ENCODE measurements at places on chromosomes 5 and 9.

DNA sequence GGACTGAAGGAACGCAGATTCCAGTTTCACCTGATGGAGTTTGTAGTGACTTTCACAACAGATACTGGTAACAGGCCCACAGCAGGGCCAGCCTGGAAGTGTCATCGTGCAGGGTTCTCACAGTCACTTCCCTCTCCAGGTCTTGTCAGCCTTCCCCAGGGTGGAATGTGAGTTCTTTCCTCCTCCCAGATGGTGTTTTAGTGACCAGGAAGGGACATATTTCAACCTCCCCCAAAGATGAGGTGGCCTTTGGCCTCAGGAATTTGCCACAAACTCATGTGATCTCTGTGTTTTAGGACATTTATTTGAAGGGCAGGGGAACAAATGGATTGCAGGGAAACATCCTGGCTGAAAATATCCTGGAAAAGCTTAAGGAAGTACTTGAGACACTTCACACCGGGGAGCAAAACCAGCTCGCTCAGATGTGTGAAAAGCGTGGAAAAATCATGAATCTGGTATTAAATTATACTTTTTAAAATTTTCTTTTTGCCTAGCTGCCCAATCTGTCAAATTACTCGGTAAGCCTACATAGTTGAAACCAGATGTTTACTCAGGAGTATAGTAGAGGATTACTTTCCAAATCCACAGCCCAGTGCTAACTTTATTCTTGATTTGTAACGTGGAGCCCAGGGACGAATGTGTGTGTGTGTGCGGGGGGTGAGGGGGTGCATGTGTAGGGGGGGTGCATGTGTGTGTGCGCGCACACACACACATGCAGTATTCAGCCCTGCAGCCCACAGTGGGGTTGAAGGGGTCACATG is 66.8 kb downstream of the PTPDC1 start:
- no peak for DNase-seq

- no peak for DNase-seq
Measured at GRCh38 chr5:40829748-40830533, 5.1 kb downstream of the RPL37 start.

DNA sequence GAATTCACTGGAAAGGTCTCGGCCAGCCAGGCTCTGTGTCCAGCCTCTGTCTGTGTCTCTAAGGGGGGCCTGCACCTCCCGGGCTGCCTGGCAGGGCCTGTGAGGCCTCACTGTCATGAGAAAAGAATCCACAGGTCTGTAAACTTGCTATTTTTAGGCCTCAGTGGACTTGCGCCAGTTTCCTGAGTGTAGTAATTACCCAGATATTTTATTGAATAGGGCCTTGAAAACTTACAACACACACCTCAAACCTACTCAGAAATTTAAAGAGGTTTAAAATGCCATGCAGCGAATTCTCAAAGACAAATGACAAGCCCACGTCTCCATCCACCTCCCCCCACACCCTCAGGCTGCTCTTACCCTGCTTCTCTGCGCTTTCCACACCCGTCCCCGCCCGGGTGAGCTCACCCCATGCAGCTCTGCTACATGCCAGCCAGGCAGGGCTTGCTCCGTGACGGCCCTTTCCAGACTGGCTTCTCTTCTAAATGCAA is 8.8 kb upstream of the TENT4A start:
- DNase-seq: no peak

GRCh38 chr9:1871626-1872419 is 143.3 kb upstream of the SMARCA2 start:
- DNase-seq: no peak

GRCh38 chr9:116298878-116299391 is 145.3 kb downstream of the PAPPA start:
- DNase-seq: no peak

DNA sequence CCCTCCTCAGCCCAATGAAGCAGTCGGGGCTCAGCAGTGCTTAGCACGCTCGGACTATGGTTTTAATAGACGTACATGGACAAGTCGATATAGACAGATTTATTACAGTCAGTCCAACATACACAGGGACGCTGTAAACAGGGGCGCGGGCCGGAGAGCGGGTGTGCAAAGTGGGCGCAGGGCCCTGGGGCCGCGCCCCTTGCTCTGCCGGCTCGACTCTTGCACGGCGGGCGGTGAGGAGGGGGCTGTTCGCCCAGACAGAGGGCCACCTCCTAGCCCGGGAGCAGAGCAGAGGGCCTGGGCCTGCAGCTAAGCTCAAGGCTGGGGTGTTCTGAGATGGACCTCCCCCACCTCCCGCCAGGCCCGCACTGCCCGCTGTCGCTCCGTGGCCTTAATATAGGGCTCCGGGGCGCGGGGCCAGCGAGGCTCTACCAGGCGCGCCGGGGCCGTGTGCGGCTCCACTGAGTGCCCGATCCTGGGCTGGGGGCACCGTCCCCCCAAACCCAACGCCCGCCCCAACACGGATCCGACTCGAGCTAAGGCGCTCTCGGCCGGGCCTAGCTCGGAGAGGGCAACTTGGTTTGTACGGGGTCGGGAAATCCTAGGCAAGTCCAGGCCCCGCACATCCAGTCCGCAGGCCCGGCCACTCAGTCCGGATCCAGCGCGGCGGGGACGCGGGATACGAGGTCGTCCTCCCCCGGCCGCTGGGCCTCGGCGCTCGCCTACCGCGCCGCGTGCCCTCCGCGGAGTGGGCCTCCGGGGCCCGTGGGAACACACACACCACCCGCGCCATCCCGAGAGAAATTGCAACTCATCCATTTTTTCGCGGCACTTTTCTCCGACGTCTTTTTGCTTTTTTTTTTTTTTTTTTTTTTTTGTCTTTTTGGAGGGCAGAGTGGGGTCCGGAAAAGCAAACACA is 6.1 kb downstream of the PITX1 start:
- DNase-seq: no peak

- DNase-seq: no peak
Measured at GRCh38 chr9:4287386-4287785, 12.5 kb downstream of the GLIS3 start.

DNA sequence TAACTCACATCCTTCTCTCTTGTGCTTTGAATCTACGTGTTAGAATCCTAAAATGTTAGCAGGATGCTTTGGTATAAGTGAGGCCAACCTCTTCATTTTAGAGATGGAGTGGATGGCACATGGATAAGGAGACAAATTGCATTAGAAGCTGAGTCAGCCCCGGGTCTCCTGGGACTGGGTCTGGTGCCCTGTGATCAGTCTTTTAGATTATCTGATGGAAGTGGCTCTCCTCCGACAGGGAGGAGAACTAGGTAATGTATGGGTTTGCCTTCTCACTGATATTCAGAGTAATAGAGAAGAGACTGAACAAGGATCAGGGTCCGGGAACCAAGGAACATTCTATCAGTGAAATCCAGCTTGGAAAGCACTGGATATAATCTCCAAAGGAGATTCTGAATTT is 74.9 kb upstream of the TNFSF8 start:
- no peak for DNase-seq

DNA sequence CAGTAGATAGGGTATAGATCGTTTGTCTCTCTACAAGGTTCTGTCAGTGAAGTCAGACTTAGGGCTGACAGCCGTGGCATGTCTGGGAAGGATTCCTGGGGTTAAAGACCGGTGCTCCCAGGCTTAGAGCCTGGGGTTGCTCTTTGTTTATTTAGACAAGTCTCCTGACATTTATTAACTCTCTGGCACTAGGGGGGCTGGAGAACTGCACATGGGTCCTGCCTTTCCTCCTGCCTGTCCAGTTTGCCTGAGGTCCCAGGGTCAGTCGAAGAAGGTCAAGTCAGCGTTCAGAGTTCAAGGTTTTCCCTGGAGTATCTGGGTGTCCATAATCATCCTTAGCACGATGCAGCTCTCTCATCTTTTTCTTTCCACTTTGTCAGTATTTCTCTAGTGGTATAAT is 5.6 kb downstream of the EGFLAM start:
- no peak for DNase-seq

- no peak for DNase-seq
Measured at GRCh38 chr9:26175264-26175663, 497.0 kb upstream of the TUSC1 start.

DNA sequence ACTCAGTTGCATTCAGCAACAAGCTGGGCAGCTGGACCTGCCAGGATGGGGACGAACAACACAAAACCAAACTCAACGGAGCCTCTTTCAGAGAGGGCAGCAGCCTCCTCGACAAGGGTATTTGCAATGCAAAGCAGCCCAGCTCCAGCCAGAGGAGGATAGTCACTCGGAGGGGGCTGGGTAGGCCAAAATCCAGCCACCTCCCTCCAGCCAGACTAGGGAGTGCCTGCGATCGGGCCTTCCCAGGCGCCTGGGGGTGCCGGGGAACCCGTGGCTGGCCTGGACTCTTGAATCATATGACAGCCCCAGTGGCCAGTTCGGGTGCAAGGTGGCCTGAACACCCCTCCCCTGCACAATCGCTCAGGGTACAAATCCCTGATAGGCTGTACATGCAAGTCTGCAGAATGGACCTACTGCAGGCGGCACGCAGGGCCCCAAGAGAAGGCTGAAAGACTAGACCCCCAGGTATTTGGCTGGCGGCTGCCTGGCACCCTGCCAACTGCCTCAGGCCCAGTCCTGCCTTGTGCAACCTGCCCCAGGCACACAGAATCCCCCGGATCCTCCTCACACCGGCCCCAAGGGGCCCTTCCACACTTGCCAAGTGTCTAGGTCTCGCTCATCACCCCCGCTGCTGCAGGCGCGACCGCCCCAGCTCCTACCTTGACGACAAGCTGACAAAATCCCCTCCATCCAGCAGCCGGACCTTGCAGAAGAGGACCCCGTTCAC is 1.3 kb downstream of the EEIG1 start:
- DNase-seq: no peak

- DNase-seq: no peak
Measured at GRCh38 chr9:35000535-35001284, 11.2 kb downstream of the DNAJB5 start.

DNA sequence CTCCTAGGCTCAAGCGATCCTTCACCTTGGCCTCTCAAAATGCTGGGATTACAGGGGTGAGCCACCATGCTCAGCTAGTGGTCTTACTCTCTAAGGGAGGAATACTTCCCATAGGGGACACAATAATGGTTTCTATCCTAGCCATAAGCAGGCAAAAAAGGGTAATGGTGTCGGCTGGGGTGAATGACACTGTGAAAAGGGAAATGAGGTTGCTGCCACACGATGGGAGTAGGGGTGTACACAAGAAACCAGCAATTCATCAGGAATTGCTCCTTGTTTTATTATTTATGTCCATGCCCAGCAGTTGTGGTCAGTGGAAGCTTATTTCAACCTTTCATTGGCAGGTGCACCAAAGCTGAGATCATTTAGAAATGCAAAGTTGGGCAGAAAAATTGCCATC is 70.3 kb upstream of the ZFR start:
- DNase-seq: no peak

GRCh38 chr5:88881571-88881971 is 1.4 kb downstream of the MEF2C start:
- no peak for DNase-seq

Data from naive thymus-derived CD8-positive, alpha-beta T cell (primary cell).